Fibroblast of skin of right biceps (primary cell): ENCODE measurements at places on chromosomes 4 and X.

GRCh38 chr4:189494407-189494806, 446.3 kb upstream of the FRG1 start:
- no peak for DNase-seq

- DNase-seq, result peak; percentile 91
Measured at GRCh38 chr4:88938138-88938537, 118.8 kb downstream of the FAM13A start.

DNA sequence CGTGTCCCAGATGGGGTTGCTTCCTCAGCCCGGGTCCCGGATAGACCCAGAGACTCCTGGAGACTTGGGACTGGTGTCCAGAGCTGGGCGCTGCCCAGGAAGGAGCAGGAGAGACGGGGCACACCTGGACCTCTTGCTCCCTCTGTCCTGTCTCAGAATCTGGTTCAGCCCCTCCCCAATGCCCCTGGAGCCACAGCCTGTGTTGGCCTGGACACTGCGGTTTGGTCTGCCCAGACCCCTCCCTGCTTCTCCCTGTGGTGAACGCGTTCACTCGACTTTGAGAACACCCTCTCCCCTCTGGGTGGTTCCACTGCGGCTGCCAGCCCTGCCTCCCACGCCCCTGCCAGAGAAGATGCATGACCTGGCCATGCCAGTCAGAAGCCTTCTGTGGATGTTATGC, 111.1 kb downstream of the HMX1 start:
- no peak for DNase-seq

- DNase-seq, result peak; percentile 67
Measured at GRCh38 chrX:20270562-20270890, 3.8 kb upstream of the RPS6KA3 start.

GRCh38 chr4:110364911-110365520, 110.9 kb upstream of the ENPEP start:
- no peak for DNase-seq

- no peak for DNase-seq
Measured at GRCh38 chrX:15214588-15214987, 55.3 kb downstream of the ASB9 start.

- DNase-seq, result peak; percentile 44
Measured at GRCh38 chr4:8276358-8277240, 7.0 kb downstream of the HTRA3 start.

GRCh38 chr4:39043058-39043860, 11.1 kb upstream of the TMEM156 start:
- DNase-seq, result peak; percentile 30

DNA sequence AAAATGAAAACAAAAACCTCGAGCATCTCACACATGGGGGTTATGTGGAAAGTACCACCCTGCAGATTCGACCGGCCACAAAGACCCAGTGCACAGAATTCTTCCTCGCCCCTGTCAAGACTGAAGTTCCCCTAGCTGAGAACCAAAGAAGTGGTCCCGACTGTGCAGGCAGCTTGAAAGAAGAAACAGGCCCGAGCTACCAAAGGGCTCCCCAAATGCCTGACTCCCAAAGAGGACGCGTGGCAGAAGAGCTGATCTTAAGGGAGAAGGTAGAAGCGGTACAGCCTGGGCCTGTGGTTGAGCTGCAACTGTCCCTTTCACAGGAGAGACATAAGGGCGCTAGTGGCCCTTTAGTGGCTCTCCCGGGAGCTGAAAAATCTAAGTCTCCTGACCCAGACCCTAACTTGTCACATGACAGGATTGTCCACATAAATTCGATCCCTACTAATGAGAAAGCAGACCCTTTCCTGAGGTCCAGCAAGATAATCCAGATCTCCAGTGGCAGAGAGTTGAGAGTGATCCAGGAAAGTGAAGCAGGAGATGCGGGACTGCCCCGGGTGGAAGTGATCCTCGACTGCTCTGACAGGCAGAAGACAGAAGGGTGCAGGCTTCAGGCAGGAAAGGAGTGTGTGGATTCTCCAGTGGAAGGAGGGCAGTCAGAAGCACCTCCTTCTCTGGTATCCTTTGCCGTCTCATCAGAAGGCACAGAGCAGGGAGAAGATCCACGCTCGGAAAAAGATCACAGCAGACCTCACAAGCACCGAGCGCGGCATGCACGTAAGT, 108.8 kb upstream of the MYOZ2 start:
- no peak for DNase-seq

- peak; percentile 50 for DNase-seq
Measured at GRCh38 chr4:110049951-110050925, 137.6 kb downstream of the EGF start.

DNA sequence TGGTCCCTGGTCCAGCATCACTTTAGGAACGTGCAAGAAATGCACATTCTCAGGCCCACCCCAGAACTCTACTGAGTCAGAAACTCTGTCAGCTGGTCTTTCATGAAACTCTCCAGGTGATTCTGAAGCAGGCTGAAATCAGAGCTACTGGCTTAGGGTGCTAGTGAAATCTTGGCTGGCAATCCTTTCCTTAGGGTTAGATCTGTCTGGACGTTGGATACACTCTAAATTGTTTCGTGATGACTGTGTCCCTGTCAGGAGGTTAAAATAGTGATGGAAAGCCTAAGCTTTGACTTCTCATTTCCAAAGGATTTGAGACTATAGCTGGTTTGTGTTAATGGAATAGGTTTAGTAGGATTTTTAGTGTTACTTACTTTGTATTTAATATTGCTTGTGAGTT, 99.1 kb downstream of the ARHGAP10 start:
- peak; percentile 63 for DNase-seq

DNA sequence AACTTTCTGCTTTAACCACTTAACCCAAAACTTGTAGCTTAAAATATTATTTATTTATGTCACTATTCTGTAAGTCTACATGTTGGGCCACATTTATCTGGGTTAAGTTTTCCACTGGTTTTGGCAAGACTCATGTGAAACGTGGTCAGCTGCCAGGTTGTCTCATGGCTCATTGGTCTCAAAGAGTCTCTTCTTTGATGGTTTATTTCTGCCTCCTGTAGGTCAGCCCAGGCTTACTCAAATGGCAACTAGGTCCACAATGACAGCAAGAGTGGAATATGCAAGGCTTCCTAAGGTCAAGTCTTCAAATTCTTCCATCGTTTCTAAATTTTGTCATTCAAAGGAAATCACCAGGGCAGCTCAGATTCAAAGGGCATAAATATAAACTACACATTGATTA, 828.7 kb downstream of the PCDH7 start:
- DNase-seq, result no peak

GRCh38 chrX:137929951-137930350, 364.0 kb downstream of the ZIC3 start:
- no peak for DNase-seq

- DNase-seq, result no peak
Measured at GRCh38 chr4:168878623-168879022, 131.4 kb downstream of the CBR4 start.

DNA sequence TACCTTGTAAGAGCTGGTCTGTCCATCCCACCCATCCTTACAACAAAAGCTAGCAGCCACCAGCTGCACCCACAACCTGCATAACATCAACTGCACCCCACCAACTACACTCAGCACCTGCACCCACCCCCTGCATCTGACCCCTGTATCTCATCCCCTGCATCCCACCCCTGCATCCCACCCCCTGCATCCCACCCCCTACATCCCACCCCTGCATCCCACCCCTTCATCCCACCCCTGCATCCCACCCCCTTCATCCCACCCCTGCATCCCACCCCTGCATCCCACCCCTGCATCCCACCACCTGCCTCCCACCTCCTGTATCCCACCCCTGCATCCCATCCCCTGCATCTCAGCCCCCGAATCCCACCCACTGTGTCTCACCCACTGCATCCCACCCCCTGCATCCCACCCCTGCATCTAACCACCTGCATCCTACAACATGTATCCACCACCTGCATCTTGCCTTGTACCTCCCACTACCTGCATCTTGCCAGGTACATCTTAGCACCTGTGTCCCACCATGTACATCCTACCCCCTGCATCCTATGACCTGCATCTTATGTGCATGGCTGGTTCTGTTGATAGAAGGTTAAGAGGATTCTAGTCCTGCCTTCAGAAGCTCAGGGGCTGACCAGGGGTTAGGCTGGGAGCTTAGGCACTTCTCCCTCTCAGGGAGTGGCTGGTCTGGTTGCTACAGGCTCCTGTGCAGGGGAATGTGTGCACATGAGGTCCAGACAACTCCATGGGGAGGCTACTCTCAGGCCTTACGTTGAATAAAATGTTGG, 9.4 kb downstream of the TMEM271 start:
- DNase-seq, result no peak

GRCh38 chr4:11263208-11263607, 165.5 kb downstream of the HS3ST1 start:
- DNase-seq, result peak; percentile 14

DNA sequence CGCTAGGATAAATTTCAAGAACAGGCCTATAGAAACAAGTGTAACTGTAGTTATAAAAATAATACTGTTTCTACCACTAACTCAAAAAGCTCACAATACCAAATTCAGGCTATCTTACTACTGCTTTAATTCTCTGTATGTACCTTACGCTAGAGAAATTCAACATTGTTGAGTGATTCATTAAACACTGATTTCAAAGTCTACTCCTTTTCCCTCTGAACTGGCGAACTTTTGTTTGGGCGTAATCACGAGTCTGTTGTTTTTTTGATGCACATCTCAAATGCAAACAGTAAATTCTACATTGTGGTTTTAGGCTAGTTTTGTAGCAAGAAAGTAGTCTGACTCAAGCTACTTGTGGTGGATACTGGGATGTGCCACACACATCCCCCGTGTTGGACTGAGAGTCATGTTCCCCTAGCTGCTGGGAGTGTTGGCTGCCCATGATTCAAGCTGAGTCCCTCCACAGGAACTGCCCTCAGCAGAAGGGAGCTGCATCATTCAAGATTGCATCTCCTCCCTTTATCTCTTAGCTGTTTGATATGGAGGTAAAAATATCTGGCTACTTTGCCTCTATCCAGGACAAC, 406.1 kb downstream of the RAPGEF2 start:
- DNase-seq, result peak; percentile 74

DNA sequence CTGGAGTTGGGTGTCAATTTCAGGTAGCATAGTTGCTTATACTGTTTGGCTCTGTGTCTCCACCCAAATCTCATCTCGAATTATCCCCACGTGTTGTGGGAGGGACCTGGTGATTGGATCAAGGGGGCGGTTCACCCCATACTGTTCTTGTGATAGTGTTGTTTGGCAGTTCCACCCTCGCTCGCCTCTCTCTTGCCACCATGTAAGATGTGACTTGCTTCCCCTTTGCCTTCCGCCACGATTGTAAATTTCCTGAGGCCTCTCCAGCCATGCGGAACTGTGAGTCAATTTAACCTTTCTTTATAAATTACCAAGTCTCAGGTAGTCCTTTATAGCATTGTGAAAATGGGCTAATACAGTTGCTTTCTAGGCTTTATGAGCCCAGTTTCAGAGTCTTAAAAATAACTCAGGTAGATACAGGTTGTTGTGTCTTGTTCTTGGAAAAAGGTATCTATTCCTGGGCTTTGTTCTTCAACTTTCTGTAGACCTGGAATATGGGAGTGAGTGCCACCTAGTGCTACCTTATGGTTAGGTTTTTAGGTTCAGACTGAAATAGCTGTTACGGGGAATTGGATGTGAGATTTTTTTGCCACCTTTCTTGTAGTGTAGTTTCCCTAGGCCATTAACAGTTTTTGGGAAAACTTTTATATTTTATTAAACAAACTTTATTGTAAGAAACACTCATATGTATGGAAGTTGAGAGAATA, 15.6 kb downstream of the PGK1 start:
- no peak for DNase-seq

GRCh38 chr4:159594576-159594975, 491.7 kb downstream of the RAPGEF2 start:
- DNase-seq, result no peak

- no peak for DNase-seq
Measured at GRCh38 chrX:44775726-44776125, 68.1 kb upstream of the DUSP21 start.

DNA sequence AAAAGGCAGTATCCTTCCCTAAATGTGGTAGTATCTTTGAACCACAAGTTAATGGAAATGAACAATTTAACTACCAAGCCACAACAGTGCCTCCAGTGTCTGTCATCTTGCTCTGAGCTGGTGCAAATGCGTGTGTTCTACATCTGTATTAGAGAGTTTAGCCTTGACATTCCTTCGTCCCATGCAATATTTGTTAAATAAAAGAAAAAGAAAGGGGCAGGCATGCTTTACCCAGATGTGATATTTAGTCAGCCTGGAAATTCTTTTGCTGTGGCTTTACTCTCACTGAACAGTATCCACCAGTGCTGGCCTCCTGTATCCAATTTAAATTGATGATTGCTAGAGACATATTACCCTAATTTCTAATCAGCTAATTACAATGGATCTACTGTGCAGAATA, 310.5 kb downstream of the CFAP299 start:
- DNase-seq, result no peak

DNA sequence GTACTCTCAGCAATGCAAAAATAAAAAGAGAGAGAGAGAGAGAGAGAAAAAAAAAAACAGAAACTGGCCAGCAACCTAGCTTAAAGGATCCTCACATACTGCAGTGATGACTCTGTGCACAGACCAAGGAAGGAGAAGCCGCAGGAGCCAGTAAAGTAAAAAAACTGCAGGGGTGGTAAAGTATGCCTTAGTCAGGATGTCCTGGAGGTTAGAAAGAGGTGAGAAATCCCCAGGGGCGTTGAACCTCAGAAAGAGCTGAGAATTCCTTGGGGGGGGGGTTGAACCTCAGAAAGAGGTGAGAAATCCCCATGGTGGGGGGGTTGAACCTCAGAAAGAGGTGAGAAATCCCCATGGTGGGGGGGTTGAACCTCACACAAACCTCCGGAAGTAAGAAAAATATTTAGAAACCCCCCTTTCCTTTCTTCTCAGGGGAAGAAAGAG, 48.0 kb downstream of the MAGEA9 start:
- DNase-seq, result peak; percentile 80

GRCh38 chrX:53265771-53266574, 15.4 kb downstream of the IQSEC2 start:
- peak; percentile 75 for DNase-seq

DNA sequence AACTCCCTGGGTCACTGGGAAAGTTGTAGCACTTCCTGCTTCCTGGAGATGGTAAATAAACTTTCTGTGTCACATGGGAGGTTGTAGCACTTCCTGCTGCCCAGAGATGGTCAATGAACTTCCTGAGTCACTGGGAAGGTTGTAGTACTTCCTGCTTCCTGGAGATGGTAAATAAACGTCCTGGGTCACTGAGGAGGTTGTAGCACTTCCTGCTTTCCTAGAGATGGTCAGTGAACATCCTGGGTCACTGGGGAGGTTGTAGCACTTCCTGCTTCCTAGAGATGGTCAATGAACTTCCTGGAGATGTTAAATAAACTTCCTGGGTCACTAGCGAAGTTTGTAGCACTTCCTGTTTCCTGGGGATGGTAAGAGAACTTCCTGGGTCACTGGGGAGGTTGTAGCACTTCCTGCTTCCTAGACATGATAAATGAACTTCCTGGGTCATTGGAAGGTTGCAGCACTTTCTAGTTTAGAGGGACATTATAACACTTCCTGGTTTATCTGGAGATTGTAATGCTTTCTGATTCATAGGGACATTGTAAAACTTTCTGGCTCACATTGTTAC, 62.3 kb upstream of the CD99 start:
- no peak for DNase-seq

- DNase-seq, result no peak
Measured at GRCh38 chr4:114072781-114073180, 93.3 kb upstream of the ARSJ start.
